ENCODE measurements at places on chromosomes 1 and 21.

DNA sequence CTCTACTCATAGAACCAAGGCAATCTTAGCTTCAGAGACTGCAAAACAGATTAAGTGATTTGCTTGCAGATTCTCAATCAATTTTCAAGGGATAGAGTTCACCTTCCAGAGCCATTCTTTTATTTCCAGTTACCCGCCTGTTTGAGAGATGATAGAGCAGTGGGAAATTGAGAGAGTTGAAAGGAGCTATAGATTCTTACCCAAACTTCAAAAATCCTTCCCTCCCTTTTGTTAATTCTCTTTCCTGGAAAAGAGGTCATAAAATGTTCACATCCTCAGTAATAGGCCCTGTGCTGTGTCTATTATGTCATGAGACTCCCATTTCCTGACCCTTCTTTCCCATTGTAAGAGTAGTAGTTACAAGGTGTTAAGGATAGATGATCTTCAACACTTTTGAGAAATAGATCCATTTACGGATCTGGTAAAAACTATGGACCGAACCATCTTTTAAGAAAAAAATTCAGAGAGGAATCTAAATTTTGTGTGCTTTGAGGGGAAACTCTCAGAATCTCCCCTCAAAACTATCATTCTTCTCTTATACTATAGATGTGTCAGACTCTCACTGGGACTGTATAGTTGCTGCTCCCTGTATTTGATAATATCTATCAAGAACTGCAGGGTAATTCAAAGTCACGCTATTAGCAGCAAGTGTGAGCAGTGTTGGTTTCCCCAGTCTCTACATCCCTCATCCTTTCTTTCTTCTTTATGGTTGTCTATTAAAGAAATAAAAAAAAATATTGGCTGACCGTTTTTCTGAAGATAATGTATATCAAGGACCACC is 8.0 kb downstream of the RGS4 start:
- DNase-seq: no peak

DNA sequence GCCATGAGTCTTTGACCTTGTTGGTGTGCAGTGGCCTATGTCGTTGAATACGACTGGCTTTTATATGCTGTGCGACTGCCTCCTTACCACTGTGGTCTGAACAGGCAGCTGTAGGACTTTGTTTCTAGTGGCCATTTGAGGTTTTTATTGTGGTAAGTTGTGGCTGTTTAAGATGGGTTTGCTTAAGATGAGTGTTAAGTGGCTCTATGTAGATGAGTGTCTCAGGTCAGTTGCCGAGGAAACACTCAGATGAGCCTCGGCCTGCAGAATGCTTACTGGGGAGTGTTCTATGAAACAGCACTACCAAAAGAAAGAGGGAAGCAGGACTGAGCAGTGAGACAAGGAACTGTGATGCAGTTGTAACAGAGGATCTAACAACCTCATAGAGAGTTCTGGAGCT is 14.9 kb upstream of the CD1C start:
- DNase-seq: no peak

- DNase-seq: no peak
Observed at GRCh38 chr1:166796620-166797236, 42.5 kb upstream of the POGK start.

GRCh38 chr1:107196973-107197562 is 56.2 kb downstream of the NTNG1 start:
- DNase-seq: peak; percentile 33

GRCh38 chr1:145892486-145893087 is 6.9 kb upstream of the ANKRD35 start:
- no peak for DNase-seq

DNA sequence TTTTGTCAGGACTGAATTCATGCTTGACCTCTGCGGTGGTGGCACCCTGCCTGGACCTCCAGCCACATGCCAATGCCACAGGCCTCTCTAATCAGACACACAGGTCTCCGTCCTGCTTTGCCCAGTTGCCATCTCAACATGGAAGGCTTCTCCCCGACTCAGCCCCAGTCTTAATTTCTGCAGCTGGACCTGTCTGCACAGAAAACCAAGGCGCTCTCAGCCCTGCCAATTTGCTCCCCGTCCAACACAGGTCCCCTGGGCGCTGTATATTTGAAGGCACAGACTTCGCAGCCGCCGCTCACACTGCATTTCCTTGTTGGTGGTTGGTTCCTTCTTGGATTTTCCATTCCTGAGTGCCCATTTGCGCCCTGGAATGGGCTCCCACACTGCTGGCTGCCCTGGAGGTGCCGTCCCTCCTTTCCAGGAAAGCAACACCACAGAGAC is 28.0 kb upstream of the PLEKHG5 start:
- DNase-seq: no peak

GRCh38 chr1:108848806-108849205 is 8.1 kb downstream of the AKNAD1 start:
- DNase-seq: no peak

DNA sequence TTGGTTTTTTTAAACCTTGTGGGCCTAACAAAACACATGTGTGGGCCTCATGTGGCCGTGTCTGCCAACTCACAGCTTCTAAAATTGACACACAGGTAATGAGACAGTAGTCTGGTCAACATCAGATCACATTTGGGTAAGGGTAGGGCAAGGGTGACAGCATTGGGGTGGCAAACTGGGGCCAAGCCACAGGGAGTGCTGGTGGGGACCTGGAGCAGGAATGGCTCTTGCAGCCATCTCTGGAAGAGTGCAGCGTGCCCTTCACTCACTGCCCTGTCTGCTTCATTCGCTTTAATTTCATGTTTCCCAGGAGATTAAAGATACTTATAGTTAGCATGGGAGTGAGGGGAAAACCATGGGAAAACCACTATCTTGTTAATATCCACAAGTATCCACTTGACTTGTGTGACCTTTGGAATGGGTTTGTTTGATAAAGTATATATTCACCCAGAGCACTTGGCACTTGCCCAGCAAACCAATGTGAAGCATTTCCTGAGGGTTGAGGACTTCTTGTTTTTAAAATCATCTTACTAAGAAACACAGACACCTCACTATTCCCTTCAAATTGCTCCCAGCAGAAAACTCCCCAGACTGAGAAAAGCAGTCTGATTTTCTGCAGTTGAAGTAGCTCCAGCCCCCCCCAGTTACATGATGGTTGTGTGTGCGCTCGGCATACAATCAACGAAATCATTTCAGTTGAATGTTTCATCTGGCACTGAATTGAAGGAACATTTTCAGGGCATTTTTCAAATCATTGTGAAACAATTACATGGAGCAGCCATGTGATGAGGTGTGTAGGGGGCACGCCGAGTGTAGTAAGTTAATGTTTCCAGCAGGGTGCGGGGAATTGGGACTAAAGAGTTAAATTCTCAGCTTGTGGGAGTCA is 175.7 kb downstream of the VPS13D start:
- no peak for DNase-seq

GRCh38 chr1:220432408-220432807 is 95.5 kb upstream of the MARK1 start:
- DNase-seq: no peak

GRCh38 chr1:1428174-1428573 is 7.1 kb upstream of the ANKRD65 start:
- DNase-seq: no peak

DNA sequence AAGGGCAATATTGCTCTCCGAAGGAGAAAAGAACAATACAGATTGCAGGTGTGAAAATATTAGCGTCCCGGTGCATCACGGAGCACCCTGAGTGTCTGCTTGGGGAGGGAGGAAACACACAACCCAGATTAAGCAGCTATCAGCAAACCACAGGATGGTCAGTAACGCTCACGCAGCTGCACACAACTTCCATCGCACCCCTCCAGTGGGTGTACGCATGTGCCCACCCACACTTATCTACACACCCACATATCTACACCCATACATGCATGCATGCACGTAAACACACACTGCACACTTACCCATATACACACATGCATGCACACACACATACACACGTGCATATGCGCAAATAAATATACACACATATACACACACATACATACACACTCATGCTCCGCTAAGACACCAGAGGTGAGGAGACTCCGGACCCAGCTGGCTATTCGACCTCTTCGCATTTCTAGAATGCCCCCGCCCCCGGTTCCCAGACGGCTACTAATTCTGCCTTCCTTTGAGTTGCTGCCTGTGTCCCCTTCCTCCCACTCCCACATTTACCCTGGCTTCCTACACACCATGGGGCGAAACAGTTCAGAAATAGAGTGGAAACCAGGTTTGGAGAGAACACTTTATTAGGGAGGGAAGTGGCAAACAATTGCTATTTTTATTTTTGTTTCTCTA is 26.2 kb downstream of the ITPKB start:
- no peak for DNase-seq

DNA sequence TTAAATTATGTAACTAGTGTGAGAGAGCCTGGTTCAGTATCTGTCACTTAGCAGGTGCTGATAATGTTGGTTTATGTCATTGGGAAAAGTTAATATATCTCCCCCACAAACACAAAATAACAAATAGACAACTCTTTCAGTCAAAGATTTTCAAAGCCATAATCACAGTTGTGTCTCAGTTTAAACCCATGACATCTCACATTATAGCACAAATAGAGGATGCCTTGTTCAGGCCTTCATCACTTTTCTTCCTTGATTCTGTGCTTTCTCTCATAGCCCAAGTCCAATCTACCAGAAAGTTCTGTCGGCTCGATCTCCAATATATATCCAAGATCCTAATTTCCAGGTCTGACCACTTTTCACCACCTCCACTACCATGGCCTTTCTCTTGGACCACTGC is 6.2 kb upstream of the EPS15 start:
- DNase-seq: no peak

GRCh38 chr1:242743983-242744780 is 219.7 kb upstream of the PLD5 start:
- DNase-seq: no peak

GRCh38 chr1:180849031-180849775 is 63.5 kb upstream of the KIAA1614 start:
- DNase-seq: no peak

- DNase-seq: peak; percentile 20
Observed at GRCh38 chr1:6962478-6962995, 177.3 kb downstream of the CAMTA1 start.

- DNase-seq: no peak
Observed at GRCh38 chr21:41141031-41141457, 26.9 kb upstream of the BACE2 start.

GRCh38 chr21:45365608-45366241 is 39.2 kb upstream of the COL18A1 start:
- DNase-seq: no peak

DNA sequence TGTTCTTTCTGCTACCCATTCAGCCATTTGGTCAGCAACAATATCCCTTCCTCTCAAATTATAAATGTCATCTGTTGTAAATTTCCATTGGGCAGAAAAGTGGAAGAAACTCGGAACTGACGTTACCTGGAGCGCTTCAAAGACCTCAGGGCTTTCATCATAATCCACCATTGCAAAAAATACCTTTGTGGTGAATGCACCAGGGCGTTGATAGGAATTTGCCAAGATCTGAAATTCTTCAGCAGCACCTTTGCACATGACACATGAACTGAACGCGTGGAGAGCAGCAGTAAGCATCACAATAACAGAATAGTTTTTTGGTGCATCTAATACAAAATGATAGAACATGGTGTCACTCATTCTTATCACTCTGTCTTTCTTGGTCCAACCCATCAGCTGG is 3.1 kb upstream of the TEKT2 start:
- no peak for DNase-seq

GRCh38 chr1:7473223-7474142 is 297.6 kb upstream of the VAMP3 start:
- no peak for DNase-seq

DNA sequence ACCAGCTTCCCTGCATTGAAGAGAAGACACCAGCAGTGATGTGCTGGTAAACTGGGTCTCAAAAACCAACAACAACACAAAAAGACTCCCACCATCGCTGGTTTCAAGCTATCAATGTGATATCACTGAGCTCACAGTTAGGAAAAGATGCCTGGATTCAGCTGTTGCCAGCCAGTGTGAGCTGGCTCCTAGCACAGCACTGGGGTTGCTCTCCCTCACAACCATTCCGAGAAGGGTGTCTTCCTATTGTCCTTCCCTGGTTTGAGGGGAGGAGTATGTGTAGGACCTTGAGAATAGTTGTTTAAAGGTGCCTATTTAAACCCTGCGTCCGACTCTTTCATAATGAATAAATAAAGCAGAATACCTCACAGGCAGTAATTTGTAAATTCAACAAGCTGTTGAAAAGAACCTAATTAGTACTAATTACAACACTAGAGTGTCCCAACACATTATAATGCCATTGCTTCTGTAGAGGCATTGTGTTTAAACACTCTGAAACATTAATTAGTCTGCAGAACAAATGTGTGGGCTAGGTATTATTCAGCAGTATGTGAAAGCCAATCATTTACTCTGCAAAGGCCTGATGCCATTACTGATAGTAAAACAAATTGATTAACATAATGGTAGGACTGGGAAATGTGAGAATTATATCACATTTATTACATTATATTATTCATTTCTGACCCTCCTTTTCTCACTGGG is 17.2 kb downstream of the NIBAN1 start:
- DNase-seq: no peak

GRCh38 chr1:117368116-117369108 is 1.2 kb downstream of the MAN1A2 start:
- no peak for DNase-seq
